ENCODE measurements at places on chromosomes 12 and 14.

DNA sequence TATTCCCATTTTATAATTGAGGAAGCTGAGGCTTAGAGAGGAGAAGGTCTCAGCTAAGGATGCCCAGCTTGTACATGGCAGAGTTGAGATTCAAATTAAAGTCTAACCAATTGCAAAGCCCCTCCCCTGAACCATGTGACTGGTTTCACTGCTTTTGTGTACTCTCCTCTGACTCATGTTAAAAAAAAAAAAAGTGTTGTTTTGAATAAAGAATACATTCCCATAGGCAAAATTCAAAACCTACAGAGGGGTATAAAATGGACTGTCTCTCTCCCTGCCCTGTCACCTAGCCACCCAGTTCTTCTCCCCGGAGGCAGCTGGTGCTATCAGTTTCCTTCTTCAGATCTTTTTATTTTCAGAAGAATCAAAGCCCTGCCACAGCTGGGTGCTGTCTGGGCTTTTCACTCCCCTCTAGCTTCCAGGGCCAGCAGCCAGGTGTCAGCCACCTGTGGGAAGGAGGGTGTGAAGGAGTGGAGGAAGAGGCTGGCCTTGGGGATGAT lies 5.4 kb downstream of the PSMD9 start:
- no peak for DNase-seq
- H3K27ac ChIP-seq, result peak overlapping the region; percentile 32
- H3K36me3 ChIP-seq, result peaks cover 3% of the 10 kb centered on the region
- H3K4me1 ChIP-seq, result peaks cover 29% of the 10 kb centered on the region
- no peaks in the 10 kb centered on the region for H3K27me3 ChIP-seq

DNA sequence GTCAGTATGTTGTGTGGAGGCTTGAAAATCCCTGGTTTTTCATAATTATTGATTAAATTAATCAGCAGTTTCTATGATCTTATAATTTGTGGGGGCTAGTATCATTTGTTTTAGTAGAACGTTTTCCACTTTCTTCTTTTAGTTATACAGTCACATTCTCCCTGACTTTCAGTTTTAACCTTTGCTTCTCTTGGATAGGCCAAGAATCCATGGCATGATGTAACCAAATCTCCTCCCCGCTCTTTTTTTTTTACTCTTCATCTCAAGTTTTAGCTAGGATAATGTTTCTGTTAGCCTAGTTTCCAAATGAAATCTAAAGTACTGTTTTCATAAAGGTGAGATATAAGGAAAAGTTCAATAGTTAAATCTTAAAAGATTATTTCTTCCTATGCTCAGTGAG lies 106.5 kb downstream of the TMEM117 start:
- no peak overlapping the region for H3K27ac ChIP-seq
- peaks cover under 1% of the 10 kb centered on the region for H3K36me3 ChIP-seq
- H3K4me1 ChIP-seq, result peaks cover 7% of the 10 kb centered on the region

- H3K4me3 ChIP-seq, result no peak overlapping the region
- H3K27me3 ChIP-seq, result peaks cover 3% of the 10 kb centered on the region
- H3K27ac ChIP-seq, result no peak overlapping the region
- no peak for DNase-seq
- no peaks in the 10 kb centered on the region for H3K36me3 ChIP-seq
These were observed 74.3 kb downstream of the SSPN start for GRCh38 chr12:26269562-26270284.

- peaks cover 5% of the 10 kb centered on the region for H3K36me3 ChIP-seq
- DNase-seq, result peak; percentile 39
- peak overlapping the region; percentile 83 for H3K27ac ChIP-seq
- H3K4me3 ChIP-seq, result peak overlapping the region; percentile 87
- no peaks in the 10 kb centered on the region for H3K27me3 ChIP-seq
These were observed 738 bp downstream of the CKAP4 start for GRCh38 chr12:106246891-106247673.

DNA sequence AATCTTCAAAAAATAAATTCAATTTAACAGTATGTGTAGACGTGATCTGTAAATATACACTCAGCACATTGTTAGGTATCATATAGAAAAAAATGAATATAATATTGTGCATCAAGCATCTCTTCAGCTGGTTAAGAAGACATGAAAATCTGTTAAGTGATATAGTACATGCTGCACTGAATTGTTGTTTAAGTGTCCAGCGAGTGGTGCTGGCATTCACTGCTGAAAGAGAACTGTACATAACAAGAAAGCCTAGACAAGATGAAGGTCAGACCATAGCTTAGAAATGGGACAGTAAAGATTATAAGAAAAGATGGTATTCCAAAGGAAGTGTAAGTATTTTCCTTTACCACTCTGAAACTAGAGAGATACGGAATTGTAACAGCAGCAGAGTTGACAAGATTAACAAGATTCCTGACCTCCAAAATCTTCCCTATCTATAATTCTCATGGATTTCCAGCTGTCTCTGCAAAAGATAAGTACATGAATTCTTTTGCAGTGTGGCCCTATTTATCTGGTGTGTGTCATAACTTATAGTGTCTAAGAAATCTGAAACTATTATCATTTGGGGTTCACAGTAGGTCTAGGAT lies 198.6 kb downstream of the FLRT2 start:
- no peak overlapping the region for H3K4me3 ChIP-seq
- no peak for DNase-seq
- H3K36me3 ChIP-seq, result no peaks in the 10 kb centered on the region
- no peaks in the 10 kb centered on the region for H3K4me1 ChIP-seq
- no peak overlapping the region for H3K27ac ChIP-seq

Data from neural crest cell (in vitro differentiated cells).